ENCODE measurements at places on chromosomes 5 and 9.

DNA sequence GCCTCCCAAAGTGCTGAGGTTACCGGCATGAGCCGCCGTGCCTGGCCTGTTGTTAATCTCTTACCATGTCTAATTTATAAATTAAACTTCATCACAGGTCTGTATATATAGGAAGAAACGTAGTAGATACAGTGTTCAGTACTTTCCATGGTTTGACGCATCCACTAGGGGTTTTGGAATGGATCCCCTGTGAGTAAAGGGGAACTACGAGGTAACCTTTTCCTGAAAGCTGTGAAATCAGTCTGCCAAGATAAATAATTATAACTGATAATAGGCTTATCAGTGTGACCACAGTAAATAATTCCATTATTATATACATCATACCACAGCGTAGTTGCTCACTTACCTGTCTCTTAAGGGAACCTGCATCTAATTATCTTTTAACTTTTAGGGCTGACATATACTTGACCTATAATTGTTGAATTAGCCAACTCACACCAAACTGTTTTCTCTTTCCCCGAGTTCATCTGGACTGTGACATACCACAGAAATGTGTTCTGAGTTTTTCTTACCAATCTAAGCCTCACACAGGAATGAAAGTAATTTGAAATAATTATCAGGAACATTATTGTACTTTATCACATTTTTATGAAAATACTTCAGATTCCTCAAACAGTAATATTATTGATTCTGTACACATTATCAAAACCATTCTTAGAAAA lies 42.9 kb downstream of the DAPK1 start:
- DNase-seq: no peak

- DNase-seq: peak; percentile 8
Observed at GRCh38 chr9:27528886-27529315, 713 bp downstream of the MOB3B start.

DNA sequence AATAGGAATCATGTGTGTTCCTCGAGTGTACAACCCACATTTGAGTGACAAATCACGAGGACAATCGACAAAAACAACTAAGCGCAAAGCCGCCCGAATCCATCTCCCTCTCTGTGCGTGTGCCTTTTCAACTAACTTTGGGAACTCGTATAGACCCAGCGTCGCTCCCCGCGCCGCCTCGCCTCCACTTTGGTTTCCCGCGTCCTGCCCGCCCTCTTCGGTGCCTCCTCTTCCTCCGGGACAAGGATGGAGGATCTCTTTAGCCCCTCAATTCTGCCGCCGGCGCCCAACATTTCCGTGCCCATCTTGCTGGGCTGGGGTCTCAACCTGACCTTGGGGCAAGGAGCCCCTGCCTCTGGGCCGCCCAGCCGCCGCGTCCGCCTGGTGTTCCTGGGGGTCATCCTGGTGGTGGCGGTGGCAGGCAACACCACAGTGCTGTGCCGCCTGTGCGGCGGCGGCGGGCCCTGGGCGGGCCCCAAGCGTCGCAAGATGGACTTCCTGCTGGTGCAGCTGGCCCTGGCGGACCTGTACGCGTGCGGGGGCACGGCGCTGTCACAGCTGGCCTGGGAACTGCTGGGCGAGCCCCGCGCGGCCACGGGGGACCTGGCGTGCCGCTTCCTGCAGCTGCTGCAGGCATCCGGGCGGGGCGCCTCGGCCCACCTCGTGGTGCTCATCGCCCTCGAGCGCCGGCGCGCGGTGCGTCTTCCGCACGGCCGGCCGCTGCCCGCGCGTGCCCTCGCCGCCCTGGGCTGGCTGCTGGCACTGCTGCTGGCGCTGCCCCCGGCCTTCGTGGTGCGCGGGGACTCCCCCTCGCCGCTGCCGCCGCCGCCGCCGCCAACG lies at the start of gene GPR150:
TSS of gene GPR150 (plus strand) at position 58 of the 840 bp plus-strand sequence. CDS start at position 247, 189 bp downstream.
- peak; percentile 54 for DNase-seq

- DNase-seq: no peak
Observed at GRCh38 chr5:90399251-90399650, 10.3 kb downstream of the CETN3 start.

DNA sequence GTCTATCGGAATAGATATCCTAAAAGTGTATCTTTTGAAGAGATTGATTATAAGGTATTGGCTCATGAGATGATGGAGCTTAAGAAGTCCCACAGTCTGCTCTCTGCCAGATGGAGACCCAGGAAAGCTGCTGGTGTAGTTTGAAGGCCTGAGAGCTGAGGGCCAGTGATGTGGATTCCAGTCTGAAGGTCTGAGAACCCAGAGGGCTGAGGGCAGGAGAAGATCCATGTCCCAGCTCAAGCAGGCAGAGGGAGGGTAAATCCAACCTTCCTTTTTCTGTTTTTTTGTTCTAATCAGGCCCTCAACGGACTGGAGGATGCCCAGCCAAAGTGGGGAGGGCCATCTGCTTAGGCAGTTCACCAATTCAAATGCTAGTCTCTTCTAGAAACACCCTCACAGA lies 11.0 kb upstream of the ABL1 start:
- no peak for DNase-seq

GRCh38 chr5:43634621-43635020 lies 31.6 kb downstream of the NNT start:
- no peak for DNase-seq

GRCh38 chr9:127311239-127311741 lies 46.7 kb downstream of the GARNL3 start:
- no peak for DNase-seq

DNA sequence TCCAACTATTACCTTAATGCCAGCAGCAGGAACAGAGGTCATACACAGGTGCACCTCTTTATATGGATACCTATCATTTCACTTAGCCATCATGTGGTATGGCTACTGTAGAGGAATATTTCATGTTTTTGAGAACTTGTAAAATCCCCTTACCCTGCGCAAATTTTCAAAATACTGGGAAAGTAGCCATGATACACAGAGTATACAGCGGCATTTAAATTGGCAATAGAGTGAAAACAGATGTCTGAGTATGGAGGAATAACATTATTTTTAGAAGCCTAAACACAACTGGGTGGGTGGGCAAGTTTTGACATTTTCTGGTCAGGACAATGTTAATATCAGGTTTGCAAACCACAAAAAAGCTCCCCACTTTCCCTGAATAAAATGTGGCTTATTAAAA lies 109.5 kb downstream of the SMIM23 start:
- DNase-seq: no peak

- no peak for DNase-seq
Observed at GRCh38 chr9:114050646-114051045, 27.5 kb downstream of the AMBP start.

GRCh38 chr9:91500509-91501014 lies 76.9 kb upstream of the NFIL3 start:
- no peak for DNase-seq

- no peak for DNase-seq
Observed at GRCh38 chr9:125556046-125556721, 150.8 kb downstream of the MAPKAP1 start.

DNA sequence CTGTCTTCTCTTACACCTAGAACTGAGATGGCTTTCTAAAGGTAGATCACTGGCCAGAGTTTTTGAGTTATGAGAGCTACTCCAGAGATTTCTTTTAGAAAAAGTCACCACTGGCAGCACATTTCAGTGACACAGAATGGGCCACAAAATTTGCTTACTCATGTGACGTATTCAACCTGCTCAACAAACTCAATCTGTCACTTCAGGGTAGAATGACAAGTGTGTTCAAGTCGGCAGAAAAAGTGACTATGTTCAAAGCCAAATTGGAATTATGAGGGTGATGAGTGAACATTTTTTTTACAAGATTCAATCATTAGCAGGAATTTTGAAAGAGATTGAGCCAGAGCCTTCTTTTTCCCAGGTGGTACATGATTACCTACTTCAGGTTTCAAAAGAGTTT lies 46.5 kb downstream of the TAF11L14 start:
- no peak for DNase-seq

DNA sequence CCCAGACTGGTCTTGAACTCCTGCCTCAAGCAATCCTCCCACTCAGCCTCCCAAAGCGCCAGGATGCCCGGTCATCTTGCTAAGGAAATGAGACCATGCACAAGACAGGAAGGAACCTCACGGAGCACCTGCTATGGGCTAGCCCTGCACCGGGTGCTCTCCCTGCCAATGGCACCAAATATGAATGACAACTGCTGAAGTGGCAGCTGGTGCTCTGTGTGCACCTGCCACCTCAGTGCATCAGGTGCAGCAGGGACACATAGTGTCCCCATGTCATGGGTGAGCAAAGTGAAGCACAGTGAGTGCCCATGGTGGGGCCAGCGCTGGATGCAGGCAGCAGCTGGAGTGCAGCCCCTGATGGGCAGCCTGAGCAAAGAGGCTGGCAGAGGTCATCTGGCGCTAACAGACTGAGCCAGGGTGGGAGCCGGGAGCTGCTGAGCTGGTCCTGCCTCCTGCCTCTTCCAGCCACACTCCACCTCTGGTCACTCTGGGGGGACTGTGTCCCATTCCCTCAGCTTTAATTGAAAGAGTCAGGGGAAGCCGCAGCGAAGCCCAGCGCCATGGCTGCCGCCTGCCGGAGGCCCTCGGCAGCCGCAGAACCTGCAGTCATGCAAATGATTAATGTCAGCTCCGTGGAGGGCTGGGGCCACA lies 46.4 kb downstream of the BARX1 start:
- DNase-seq: no peak

DNA sequence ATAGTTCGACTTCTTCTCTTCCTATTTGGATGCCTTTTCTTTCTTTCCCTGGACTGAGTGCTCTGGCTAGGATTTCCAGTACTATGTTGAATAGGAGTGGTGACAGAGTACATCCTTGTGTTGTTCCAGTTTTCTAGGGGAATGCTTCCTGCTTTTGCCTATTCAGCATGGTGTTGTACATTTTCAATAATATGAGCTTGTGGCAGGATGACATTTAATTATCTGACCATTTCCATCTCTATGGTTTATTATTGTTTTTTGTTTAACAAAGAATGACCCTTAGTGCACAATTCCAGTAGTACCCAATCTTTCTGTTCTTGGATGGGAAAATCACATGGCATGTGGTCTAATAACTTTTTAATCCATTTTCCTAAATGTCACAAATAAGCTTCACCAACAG lies 135.6 kb upstream of the SLC12A2 start:
- DNase-seq: no peak

- DNase-seq: no peak
Observed at GRCh38 chr9:113461285-113461684, 2.2 kb upstream of the RGS3 start.

DNA sequence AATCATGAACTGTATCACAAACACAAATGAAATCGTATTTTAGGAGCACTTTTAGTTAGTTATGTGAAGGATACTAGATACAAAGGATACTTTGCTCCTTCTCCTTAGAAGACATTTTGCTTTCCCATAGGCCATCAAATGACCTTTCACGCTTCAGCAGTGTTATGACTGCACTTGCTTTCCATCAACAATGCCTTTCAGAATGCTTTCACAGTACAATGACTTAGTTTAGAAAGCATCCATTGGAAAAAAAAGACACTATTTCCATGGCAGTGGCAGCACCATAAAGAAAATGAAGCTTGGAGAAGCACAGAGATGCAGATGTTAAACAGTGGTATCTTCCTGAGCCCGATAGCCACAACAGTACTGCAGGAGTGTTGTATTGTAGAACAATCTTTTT lies 203.9 kb downstream of the PCSK1 start:
- DNase-seq: no peak

- DNase-seq: no peak
Observed at GRCh38 chr9:137316012-137316981, 14.2 kb upstream of the NRARP start.

DNA sequence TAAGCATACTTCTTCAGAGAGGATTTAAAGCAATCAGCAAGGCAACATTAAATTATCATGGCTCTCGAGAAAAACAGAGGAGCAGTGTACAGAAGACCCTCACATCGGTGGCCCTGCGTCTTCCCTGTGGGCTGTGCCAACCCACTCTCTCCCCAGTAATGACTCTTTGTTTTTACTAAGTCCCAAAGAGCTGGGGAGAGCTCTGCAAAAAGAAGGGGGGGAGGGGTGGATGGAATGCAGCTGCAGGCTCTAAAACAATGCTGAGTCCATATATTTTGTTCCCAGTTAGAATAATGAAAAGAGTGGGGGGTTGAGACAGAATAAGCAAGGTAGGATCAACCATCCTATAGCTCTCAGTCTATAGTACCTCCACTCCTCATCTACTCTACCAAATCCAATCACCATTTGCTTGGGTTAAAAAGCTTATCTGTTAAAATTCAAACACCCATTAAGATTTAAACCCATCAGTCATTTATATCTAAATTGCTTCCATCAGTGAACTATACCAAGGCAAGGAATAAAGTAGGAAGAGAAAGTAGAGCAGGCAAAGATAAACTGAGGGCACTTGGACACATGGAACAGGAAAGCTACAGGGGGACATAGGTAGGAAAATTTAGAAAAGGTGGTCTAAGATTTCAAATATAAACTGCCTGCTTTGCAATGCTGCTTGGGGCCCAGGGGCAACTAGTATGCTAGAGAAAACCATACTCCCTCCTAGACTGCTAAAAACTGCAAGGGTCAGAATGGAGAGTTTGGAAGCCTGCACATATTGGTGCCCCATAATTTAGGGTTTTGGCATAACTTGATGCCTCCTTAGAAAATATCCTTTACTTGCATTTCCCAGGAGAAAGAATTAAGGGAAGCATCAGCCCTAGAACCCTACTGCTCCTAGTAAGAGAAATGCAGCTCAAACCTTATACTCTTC lies 20.6 kb downstream of the ELL2 start:
- no peak for DNase-seq

GRCh38 chr9:37340961-37341360 lies 81.5 kb upstream of the GRHPR start:
- no peak for DNase-seq

DNA sequence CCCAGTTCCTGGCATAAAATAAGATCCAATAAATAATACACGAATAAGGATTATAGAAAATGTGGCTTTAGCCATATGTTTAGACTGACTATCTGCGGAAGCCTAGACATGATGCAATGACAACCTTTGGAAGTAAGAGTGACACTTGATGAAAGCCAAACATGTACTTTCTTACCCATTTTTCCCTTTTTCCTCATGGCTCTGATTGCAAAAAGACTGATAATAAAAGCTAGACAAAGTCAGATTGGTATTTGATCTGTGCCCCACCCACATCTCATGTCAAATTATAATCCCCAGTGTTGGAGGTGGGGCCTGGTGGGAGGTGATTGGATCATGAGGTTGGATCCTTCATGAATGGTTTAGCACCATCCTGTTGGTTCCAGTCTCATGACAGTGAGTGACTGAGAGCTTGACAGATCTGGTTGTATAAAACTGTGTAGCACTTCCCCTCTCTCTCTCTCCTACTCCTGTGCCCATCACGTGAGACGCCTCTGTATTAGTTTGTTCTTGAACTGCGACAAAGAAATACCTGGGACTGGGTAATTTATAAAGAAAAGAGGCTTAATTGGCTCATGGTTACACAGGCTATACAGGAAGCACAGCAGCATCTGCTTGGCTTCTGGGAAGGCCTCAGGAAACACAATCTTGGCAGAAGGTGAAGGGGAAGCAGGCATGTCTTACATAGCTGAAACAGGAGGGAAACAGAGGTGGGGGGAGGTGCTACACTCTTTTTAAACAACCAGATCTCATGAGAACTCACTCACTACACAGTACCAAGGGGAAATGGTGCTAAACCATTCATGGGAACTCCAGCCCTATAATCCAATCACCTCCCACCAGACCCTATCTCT lies 243.4 kb upstream of the PIK3R1 start:
- DNase-seq: no peak

GRCh38 chr5:7397937-7398336 lies 2.0 kb downstream of the ADCY2 start:
- DNase-seq: no peak

All from CD4-positive, alpha-beta T cell (primary cell).